GM18507 (cell line): ENCODE measurements at places on chromosomes 2 and 18.

- DNase-seq: no peak
Observed at GRCh38 chr2:109254174-109254904, 125.3 kb downstream of the SH3RF3 start.

- no peak for DNase-seq
Observed at GRCh38 chr2:147320146-147320545, 524.7 kb upstream of the ACVR2A start.

GRCh38 chr2:39647104-39647765, 18.5 kb upstream of the TMEM178A start:
- DNase-seq: no peak

DNA sequence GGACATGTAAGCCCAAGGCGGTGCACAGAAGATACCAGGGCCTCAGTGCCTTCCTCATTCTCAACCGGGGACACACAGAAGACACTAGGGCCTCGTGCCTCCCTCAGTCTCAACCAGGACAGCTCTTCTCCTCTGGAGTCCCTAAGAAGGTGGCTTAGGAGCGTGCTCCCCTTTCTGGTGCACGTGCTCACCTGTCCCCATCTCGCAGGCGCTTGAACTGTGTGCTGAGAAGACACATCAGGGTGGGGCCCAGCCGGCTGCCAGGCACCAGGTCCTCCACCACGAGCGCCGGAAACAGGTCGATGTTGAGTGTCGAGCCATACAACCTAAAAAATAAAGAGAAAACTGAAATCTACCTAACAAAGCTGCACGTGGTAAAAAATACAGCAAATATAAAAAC, 99.9 kb downstream of the PXDN start:
- no peak for DNase-seq

DNA sequence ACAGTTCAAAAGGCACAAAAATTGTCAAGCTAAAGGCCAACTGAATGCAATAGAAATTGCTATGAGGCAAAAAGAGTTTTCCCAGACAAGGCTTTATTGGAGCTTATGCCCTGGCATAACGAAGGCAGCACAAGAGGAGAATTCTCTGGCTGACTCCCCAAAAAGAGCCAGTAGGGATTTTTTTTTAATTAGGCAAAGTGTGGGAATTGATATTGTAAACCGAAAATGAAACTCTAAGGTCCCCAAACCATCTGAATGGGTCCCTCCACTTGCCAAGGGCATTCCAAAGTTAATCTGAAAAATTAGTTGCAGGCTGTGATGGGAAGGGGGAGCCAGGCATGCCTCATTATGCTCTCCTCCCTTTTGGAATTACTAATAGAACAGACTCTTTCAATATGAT, 118.9 kb downstream of the SPOPL start:
- no peak for DNase-seq

GRCh38 chr2:240350006-240350355, 85.5 kb upstream of the GPC1 start:
- DNase-seq: no peak

DNA sequence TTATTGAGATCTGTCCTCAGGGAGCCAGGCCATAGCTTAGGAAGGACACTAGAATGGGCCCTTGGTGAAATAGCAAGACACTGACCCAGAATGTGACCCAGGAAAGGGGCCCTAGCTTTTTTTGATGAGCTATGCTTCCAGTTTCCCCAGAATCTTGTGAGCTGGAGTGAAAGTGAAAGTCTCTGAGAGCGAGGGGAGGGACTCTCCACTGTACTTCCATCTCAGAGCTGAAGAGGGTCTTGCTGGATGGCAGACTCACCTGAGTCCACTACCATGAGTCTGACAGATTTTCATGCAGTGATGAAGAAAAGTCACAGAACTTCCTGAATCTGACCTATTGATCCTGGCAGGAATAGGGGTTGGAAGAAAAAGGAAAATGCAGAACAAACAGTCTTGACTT, 3.1 kb downstream of the ARHGAP25 start:
- DNase-seq: no peak
